Left hindlimb (tissue), 1 donor: ENCODE measurements at places on chromosomes 1 and 21.

- DNase-seq, result no peak
Observed at GRCh38 chr1:201463071-201463552, 5.9 kb downstream of the PHLDA3 start.

DNA sequence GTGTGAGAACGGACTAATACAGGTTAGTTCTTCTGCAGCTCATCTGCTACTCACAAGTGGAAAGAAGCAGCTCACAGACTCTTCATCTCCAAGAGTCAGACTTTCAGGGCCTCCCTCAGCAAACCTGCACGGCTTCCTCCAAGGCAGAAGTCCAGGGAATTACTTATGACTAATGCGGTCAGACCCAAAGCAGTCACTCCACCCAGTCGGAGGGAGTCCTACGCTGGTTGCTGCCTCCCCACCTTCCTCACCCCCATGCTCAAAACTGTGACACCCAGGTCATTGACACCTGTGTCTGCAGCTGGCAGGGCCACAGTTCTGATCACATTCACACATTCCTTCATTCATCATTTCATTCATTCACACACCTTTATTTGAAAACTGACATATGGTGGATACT is 38.4 kb upstream of the PRDM2 start:
- no peak for DNase-seq

- DNase-seq, result peak; percentile 69
Observed at GRCh38 chr1:22611530-22611947, 24.9 kb upstream of the C1QA start.

GRCh38 chr1:67162954-67163353 is 3.3 kb upstream of the IL23R start:
- DNase-seq, result no peak
